ENCODE measurements at places on chromosomes 12 and 14. TPM values are rescaled to one million over a fixed set of nuclear protein-coding genes. Genes with fewer than 3 reads are reported as not detected.

Gene MGST1
- total RNA-seq, result 11.2 TPM

Gene TTC7B
- total RNA-seq, result 16.4 TPM

Gene TRIM9
- not detected for total RNA-seq

Gene MUCL1
- total RNA-seq, result not detected

Gene KRT6C
- total RNA-seq, result not detected

Gene BICD1
- total RNA-seq, result 54.9 TPM
